Stimulated activated CD8-positive, alpha-beta memory T cell treated with anti-CD3 and anti-CD28 coated beads, Interleukin-7, amount 100 ng/mL, for 1 hour (primary cell): ENCODE measurements at places on chromosomes 2 and 18.

DNA sequence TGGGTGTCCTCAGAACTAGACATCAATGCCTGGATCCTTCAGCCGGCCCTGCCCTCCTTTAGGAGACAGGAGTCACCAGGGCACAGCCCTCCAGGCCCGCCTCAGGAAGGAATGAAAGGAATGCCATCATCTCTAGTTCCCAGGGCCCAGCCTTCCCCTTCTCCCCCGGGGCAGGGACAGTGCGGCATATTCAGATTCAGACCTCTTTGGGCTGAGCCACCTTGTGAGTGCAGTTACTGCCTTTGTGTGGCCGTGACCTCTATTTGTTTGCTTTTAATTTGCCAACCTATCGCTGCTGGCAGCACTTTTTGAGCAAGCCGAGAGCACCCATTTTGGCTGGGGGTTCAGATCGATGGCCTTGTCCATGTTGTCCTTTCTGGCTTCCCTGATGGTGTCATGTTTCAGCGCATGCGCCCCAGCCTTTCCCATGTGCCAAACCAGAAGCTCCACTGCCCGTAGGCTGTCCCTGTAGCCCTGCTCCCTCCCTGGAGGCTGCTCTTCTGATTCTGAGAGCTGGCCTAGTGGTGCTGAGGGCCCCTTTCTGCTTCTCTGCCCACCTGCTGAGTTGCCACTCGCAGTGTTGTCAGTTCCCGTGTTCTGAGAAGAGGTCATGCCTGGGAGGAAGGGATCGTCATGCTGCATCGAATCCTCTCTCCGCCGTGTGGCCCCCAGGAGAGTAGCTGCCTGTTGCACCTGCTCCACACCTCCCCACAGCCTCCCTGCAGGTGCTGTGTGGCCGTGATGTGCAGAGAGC, 10.9 kb downstream of the ANKRD23 start:
- no peak for DNase-seq

GRCh38 chr2:36672199-36672598, 24.3 kb upstream of the VIT start:
- no peak for DNase-seq

DNA sequence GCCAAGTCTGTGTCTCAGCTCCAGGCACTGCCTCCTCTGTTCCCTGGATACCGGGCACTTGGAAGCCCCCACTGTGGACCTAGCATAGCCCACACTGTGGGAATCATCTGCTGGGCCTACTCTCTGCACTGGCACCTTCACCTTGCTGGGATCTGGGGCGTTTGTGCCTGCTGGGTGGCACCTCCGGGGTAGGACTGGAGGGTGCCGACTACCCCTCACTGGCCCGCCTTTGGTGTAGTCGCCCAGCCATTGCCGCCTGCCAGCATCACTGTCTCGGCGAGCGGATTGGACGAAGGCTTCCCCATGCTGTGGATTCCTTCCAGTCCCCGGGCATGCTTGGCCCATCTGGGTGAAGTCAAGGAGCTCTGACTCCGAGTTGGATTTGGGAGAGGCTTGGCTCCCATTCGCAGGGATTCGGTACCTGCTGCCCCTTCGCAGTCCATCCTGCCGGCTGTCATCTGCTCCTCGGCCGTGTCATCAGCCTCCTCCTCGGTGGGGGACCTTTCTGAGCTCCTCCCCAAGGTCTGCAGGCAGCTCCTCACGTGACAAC, 180.6 kb upstream of the HDAC4 start:
- no peak for DNase-seq

GRCh38 chr2:132392221-132392620, 24.4 kb upstream of the GPR39 start:
- no peak for DNase-seq

DNA sequence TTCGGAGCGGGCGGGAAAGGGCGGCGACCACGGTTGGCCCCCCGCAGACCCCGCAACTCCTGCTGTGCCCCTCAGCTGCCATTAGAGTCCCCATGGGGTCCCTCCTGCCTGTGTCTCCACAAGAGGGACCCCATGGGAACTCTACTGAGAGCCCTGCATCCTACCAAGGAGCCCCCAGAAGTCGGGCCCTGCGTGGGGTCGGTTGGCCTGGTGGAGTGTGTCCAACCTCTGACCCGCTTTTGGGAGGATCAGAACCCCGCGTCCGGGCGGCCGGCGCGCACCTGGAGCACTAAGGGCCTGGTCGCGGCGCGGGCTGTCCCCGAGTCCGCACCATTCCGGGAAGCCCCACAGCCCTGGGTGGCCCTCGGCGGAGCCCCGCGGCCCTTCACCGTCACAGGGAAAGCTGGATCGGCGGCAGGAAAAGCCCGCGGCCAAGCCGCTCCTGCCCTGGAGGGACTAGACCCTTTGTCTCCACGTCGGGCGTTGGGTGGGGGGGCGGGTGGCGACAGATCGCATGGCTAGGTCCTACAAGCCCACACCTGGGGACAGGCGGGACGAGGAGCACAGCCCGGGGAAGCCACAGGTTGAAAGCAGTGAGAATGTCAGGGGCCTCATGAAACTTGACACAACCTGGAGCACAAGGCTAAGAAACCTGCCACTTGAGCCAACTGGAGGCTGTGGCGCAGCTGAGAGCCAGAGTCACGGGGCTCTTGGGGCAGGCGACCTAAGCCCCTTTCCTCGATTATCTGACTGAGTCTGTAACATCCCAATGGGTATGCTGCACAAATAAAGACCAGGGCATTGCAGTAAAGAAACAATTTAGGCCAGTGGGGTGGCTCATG, 11.2 kb upstream of the CXXC1 start:
- DNase-seq, result no peak

GRCh38 chr2:219576505-219577388, 4.6 kb downstream of the INHA start:
- no peak for DNase-seq

GRCh38 chr2:47675196-47675825, 107.6 kb upstream of the MSH6 start:
- DNase-seq, result no peak

- DNase-seq, result no peak
Measured at GRCh38 chr18:49212819-49213218, 247.6 kb downstream of the DYM start.

GRCh38 chr2:30784682-30785081, 22.6 kb downstream of the CAPN13 start:
- no peak for DNase-seq

GRCh38 chr2:181972431-181973170, 13.1 kb upstream of the PPP1R1C start:
- no peak for DNase-seq

DNA sequence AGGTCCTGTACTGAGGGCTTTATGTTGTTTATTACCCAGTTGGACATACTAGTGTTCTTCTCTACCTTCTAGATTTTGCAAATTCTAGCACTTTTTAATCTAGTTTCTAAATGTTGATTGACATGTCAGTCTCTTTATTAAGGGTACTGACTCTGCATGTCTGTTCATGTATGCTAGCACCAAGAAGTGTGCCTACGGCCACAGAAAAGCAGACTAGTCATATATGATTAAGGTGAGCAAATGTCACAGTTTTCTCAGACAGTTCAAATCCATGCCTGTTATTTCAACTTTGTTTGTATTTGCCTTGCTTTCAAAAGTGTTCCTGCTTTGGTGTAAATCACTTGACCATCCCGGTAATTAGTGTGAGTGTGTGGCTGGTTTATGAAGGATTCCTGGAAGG, 145.0 kb upstream of the DSEL start:
- no peak for DNase-seq

- DNase-seq, result no peak
Measured at GRCh38 chr2:155583674-155584195, 748.8 kb downstream of the NR4A2 start.

DNA sequence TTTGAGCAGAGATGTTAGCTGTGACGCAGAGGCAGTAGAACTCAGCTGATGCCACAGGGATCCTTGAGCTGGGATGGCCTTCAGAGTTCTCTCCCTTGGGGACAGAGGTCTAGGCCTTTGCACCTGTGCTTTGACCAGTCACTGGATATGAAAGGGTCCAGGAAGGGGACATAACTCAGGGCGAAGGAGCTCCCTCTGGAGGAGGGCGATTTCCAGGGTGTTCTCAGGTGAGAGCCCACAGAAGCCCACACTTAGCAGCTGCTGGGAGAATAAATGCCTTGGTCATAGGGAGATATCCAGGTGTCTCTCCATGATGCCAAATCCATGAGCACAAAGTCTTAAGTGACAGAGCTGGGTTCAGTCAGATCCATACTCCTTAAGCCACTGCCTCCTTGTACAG, 369.2 kb downstream of the NYAP2 start:
- no peak for DNase-seq

GRCh38 chr2:147051814-147052213, 793.0 kb upstream of the ACVR2A start:
- DNase-seq, result no peak

DNA sequence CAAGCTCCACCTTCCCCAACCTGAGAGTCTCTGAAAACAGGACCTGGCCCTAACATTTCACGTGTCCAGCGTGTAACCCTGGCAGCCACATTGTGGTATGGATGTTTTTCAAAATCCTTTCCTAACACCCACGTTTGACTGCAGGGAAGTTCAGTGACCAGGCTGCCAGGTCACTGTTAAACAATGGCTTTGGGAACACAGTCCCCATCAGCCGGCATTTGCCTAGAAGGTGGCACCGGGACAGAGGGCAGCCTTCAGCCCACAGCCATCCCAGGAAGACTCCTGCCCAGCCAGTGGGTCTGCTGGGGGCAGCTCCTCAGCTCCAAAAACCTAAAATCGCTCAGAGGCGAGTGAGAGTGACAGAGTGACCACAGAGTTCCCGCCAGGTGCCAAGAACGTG, 140.2 kb downstream of the SH3BP4 start:
- no peak for DNase-seq

- DNase-seq, result no peak
Measured at GRCh38 chr2:48049371-48049770, 143.1 kb upstream of the FBXO11 start.

DNA sequence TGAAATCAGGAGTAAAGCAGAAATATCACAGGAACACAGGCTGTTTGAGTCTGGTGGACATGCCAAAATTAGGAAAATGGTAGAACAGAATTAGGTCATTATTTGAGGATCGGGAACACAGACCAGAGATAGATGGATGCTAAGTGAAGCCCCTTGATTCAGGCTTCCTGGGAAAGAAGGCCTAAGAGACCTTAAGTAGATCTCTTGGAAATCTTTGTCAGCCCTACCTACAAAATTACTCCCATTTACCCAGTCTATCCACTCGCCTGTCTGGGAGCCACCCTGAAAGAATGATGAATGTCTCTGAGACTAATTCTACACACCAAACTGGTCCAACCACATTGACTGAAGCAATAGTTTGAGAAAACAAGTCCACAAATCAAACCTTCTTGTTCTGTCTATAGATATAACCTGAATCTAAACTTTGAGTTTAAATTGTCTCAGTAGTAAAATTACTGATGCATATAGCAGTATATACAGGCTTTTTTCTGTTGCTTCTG, 36.6 kb upstream of the TANK start:
- DNase-seq, result no peak

DNA sequence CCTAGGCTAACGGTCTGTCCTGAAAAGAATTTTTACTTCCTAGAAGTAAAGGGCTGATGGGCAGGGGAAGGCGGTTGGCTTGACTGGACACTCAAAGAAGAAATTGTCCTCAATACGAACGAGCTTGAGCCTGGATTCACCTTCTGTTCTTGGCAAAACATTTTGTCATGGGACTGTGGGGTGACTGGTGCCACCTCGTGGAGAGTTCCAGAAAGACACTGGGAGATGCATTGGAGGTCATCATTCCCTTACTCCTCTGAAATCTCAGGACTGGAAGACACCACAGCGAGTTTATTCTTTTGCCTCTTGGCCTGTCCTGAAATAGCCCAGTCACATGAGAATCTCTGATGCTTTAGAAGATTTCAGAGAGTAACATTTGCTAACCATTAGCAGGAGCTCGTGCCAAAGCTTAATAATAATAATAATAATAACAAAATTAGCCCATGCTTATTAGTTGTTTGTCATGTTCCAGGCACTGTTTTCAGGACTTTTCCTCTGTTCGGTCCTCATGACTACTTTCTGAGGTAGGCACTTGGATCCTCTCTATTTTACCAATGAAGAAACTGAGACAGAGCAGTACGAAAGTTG, 44.5 kb downstream of the TMEM182 start:
- no peak for DNase-seq

DNA sequence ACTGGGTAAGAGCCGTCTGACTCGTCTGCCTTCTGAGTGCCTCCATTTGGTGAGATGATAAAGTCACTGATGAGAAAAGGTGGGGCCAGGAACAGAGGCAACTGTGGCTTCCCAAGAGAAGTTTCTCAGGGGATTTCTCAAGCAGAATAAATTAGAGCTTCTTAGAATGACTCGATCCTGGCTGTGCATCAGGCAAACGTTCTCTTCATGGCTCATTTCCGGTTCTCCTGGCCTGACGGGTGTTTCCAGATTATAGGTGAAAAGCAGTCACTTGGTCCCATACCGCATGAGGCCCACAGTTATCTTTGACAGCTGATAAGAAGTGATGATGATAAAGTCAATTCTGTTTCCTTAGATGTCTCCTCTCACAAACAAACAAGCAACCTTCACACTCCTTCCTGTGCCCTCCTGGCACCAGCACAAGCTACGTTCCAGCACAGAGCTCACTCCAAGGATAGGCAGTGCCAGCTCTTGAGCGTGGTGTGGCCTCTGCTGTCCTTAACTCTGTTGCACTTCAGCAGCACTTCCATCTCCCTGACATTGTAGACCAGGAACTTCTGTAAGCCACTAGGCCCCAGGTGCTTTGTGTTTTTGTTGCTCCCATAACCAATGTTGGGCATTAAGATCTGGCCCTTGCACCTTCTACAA, 37.8 kb upstream of the KCNF1 start:
- DNase-seq, result no peak

GRCh38 chr2:16239296-16239850, 299.0 kb downstream of the MYCN start:
- DNase-seq, result no peak

- DNase-seq, result no peak
Measured at GRCh38 chr18:55634545-55634944, 46.6 kb upstream of the TCF4 start.

DNA sequence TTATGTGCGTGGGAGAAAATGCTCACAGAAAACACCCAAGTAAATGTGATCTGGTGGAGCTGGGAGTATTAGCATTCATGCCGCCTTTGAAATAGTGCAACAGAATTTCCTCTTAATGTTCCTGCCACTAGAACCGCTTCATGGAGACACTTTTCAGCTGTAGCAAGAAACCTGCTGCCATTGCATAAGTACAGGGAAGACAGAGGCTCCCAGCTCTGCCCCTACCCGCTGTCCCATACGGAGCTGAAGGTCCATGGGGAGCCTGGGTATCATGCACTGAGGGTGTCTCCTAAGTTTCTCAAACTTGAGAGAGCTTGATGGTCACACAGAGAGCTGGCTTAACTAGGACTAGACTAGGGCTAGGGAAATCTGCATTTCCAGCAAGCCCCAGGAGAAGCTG, 49.6 kb downstream of the CRIM1 start:
- no peak for DNase-seq

GRCh38 chr2:88831792-88832248, 140.3 kb downstream of the RPIA start:
- DNase-seq, result no peak

DNA sequence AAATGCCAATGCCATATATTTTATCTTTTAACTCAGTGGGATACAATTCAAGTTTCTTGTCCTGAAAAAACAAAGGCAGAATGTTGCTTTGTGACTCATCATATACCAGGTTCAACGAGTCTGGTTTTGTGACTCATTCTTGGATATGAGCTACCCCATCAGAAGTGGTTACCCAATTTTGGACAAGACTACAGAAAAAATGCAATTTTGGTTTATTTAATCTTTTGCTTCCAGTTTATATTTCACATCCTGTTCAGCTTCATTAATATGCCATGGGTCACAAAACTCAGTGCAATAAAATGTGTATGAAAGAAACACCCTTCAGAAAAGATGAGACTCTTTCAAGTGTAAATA, 25.0 kb downstream of the FN1 start:
- no peak for DNase-seq
